Activated T-cell treated with anti-CD3 and anti-CD28 coated beads for 1 hour (primary cell): ENCODE measurements at places on chromosomes 7 and 10.

- DNase-seq, result no peak
Measured at GRCh38 chr7:78530351-78530750, 731.8 kb downstream of the PHTF2 start.

GRCh38 chr7:141442781-141443180 lies 108.4 kb upstream of the AGK start:
- no peak for DNase-seq

DNA sequence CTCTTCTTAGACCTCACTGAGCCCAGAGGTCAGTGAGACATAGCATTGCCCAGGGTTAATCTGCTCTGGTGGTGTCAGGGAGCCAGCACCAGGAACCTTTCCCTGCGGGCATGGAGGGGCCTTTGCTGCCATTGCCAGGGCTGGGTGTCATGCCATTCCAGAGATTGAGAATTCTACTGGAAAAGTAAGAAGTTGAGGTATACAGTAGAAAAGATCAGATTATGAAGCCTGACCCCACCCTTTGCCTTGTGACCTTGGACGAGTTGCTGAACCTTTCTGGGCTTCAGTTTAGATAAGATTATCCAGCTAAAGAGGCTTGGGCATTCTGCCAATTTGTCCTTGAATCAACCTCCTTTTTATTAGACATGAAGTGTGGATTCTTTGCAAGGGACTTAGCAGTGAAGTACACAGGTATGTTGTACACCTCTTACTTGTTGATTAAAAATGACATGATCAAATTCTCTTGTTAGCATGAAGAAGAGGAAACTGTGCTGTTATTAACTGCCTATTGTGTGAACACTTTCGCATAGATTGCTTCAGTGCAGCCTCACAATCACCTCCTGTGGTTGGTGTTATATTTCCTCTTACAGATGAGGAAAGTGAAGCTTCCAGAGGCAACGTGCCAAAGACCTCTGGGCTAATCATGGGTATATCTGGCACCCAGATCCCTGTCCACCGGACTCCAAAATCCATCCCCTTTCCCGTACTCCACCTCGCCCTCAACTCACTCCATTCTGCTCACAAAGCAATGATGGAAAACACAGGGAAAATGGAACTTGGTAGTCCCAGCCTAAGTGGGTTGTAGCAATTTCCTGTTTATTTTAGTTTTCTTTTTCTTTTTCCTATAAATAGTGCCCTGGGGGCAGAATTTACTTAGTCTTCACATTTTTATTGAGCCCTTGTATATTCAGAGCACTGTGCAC lies 151.3 kb downstream of the CAMK1D start:
- DNase-seq, result no peak

DNA sequence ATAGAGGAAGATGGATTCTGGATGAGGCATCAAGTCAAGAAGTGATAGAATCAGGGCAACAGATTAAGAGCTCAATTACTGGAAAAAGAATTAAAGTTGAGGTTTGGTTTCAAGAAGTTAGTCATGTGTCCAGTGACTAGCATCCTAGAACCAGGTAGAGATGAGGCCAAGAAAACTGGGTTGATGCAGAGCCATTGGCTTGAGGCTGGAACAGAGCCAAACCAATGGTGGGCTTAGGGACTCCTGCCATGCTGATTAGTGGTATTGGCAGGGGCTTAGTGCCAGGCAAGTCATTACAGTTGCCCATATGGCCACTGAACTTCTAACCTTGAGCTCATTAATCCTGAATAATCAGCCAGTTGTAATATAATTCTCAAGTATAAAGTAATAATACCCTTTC lies 18.5 kb downstream of the ZNF277 start:
- DNase-seq, result no peak

DNA sequence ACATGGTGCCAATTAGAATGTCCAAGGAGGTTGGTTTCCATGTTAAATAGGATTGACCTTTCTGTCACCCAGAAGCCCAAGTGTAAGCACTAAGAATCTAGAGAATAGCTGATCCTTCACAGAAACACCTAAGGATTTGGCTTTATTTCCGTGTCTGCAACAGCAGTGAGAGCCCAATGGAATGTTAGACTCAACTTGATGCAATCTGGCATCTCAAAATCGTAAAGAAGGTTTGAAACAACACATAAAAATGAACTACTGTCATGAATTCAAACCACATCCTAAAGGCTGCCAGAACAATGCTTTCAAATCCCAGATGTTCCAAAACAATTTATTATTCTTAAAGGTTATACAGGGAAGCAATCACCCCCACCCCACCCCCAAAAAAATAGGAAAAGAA lies 18.6 kb downstream of the PPP1R3C start:
- no peak for DNase-seq

DNA sequence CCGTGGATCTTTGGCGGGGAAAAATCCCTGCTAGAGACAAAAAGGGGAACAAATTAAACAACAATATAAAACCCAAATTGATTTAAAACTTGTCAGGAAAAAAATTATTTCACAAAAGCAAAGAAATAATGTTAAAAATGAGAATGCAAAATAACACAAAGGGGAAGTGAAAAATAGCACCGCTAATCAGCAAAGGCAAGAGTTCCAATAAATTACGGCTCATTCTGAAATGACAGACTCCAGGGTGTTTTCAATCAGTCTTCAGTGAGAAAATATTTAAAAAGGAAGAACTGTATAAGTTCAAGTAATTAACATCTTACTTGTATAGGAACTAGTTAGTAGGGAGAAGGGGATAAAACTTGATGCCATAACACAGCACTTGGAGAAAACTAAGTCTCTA lies 336.8 kb downstream of the LRRTM3 start:
- DNase-seq, result no peak

- no peak for DNase-seq
Measured at GRCh38 chr7:42192851-42193461, 44.1 kb downstream of the GLI3 start.

DNA sequence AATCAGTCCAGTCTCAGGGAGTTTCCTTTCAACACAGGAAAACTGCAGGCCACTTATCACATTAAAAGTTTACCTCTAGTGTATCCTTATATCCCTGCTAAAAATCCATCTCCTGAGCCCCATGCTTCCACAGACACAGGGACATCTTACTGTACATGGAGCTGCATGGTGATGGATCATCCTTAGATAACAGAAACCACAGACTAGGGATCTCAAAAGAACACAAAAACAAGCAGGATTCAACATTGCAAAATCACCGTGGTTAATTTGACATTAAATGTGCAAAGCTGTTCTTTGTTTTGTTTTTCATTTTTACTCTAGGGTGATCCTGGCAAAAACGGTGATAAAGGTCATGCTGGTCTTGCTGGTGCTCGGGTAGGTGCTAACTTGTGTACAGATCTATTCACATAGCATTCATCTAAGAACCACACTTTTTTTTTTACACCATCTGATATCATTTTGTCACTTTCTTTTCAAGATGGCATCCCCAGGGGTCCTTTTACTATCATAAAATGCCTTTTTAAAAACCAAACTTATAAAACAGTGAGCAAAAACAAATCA lies 18.1 kb downstream of the COL1A2 start:
- DNase-seq, result no peak

DNA sequence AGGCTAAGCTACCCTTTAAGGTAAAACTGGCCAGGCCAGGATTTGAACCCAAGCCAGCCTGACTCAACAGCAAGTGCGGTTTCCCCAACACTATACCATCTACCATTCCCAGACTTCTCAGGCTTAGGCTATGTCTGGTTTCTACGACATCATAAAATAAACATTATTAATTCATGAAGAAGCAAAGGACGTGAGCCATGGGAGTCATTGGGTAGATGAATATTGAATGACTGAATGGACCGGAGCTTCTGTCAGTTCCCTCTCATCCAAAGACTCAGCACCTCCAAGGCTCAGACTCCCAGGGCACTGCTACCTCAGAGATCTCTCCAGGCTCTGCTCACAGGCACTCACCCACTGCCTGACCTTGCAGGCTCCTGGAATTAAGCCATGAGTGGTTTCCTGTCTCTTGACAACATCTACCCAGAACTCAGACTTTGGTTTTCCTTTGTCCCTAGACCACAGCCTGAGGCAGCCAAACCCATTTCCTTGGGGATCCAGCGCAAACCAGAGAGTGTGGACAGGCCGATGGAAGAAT lies 64.6 kb upstream of the STEAP1B start:
- DNase-seq, result no peak

DNA sequence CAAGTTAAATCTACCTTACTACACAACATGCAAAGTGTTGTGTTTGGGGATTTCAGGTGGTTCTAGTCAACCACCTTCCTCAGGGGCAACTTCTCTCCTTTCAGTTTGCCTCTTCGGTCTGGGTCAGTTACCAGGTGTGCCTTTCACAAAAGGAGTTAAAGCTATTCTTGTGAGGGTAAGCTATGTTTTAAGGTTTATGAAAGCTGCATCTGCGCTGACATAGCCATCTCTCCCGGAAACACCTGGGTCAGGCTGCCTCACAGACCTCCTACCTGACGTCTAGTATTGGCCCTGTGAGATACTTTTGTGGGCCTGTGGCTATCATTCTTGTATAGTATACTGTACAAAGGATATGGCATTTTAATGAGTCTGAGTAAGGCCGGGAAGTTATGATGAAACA lies 67.7 kb upstream of the ITGA8 start:
- DNase-seq, result no peak
